ENCODE measurements at places on chromosomes 13 and 19. TPM values are rescaled to one million over a fixed set of nuclear protein-coding genes. Genes with fewer than 3 reads are reported as not detected.
A peak's percentile ranks its signal among the peaks of the same experiment; 100 is the strongest.

Gene UBE2L5
- not detected for total RNA-seq

Gene DMKN
- total RNA-seq: 7.5 TPM

Gene ADPRHL1
- 1.4 TPM for total RNA-seq

Gene CERS1
- not detected for total RNA-seq

Gene SIGLEC6
- total RNA-seq: not detected

Gene CLN5
- total RNA-seq: 14.0 TPM

Gene ZNF135
- 1.9 TPM for total RNA-seq

Gene TMPRSS9
- not detected for total RNA-seq

Gene CYP4F2
- total RNA-seq: 0.19 TPM

Gene ALOX5AP
- total RNA-seq: 72.3 TPM

DNA sequence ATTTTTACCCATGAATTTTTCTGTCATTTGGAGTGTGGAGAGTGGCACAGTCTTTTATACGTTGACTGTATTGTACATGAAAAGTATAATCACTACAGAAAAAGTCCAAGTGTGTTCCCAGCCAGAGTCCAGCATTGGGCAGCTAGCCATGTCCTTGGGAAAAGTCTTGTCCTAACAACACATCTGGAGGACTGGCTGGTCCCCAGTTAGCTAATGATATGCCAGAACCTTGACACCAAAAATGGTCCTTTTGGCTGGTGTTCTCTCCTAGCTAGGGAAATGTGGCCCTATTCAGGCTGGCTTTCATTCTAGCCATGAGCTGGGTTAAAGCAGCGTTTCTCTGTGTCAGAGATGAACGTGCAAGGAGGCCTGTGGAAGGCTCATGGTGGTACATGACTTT is 98.9 kb downstream of the ESD start:
- H3K4me1 ChIP-seq: no peaks in the 10 kb centered on the region
- no peak overlapping the region for H3K27ac ChIP-seq
- no peak overlapping the region for H3K4me3 ChIP-seq

DNA sequence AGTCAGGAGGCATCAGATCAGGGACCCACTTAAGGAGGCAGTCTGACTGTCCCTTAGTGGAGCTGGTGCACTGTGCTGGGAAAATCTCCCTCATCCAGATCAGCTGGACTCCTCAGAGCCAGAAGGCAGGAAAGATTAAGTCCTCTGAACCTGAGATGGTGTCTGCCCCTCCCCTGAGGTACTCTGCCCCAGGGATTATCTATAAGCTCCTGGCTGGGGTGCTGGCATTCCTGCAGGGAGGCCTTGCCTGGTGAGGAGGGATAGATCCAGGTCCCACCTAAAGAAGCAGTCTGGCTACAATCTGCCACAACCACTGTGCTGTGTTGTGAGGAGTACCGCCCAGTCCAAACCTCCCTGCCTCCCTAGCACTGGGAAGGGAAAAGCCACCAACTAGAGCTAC is 81.2 kb downstream of the NHLRC3 start:
- no peak for DNase-seq
- no peak overlapping the region for H3K4me3 ChIP-seq
- H3K36me3 ChIP-seq: peaks cover 9% of the 10 kb centered on the region
- H3K27ac ChIP-seq: no peak overlapping the region
- peaks cover 34% of the 10 kb centered on the region for H3K27me3 ChIP-seq
- H3K4me1 ChIP-seq: peaks cover 7% of the 10 kb centered on the region

DNA sequence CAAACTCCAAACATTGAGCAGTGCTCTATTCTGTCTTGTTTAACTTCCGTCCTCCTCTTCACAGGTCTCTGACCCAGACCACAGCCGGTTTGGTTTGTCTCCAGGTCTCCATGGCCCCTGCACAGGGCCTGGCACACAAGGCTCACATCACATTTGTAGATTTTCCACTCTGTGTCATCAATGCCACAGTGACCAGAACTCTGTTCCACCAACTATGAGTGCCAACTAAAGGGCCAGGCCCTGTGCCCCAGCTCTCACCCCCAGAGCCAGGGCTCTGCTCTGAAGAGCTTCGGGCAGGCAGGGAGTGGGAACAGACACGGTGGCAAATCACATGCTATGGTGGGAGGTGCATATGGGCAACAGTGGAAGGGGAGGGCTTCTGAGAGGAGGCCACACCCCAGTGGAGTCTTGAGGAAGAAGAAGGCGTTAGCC is 16.0 kb downstream of the SMG9 start:
- peaks cover 13% of the 10 kb centered on the region for H3K36me3 ChIP-seq
- peaks cover 5% of the 10 kb centered on the region for H3K4me1 ChIP-seq
- no peak for DNase-seq
- H3K4me3 ChIP-seq: no peak overlapping the region
- peak overlapping the region; percentile 21 for H3K27ac ChIP-seq

DNA sequence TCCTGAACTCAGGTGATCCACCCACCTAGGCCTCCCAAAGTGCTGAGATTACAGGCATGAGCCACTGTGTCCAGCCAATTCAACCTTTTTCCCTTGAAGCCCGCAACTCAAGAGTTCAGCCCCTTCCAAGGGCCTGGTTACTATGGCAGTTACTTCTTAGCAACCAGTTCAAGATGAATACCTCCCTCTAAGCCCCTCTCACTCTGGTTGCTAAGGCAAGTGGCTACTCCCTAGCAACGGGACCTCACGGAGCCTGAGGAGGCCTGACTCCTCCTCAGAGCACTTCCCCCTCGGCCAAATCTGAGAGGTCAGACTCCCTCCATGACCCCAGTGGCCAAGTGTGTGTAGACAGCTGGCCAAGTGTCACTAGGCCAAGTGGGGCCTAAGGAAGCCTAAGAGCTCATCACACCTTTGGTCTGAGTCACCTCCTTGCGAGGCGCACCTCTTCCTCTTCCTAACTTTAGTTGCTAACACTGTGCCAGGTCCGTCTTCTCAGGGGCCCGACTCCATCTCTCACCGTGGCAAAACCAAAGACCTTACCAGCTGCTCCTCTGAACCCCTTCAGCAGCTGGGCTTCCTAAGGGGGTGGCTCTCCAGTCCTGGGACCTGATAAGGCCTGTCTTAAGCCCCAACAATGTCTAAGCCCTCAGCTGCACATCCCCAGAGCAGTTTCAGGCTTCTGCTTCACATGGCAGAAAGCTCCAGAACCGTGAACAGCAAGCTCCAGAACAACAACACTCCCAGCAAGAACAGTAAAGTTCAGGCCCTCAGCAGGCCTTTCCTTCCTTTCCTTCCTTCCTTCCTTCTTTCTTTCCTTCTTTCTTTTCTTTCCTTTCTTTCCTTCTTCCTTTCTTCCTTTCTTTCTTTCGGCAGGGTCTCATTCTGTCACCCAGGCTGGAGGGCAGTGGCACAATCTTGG is 9.6 kb downstream of the CD37 start:
- no peak for DNase-seq
- no peak overlapping the region for H3K27ac ChIP-seq
- no peak overlapping the region for H3K4me3 ChIP-seq

DNA sequence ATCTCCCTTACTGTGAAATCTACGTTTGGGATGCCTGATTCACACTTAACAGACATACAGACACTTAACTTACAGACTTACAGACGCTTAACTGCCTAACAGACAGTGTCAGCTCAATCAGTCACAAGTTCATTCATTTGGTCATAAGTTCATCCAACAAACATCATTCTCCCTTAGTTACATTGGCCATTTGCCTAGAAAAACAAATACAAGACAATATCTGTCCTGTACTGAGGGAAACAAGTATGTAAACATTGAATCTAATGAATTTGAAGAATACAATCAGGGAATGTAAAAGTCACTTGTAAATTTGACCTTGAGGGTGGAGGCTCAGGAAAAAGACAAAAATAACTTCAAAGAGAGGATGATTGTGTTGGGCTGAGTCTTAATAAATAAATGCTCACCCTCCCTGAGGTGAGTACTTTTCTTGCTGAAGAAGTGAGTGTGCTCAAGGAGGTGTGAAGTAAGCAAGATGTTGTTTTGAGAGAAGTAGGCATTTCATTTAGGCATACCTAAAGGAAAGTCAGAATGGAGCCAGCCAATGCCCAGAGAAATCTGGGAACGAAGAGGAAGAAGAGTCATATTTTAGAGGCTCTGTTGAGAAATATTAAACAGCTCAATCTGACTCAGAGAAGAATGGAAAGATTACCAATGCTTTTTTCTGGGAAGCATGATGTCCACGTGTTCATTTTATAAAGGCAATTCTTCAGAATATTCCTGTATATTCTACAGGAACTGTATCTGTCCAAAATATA is 958.4 kb upstream of the SLC10A2 start:
- H3K36me3 ChIP-seq: no peaks in the 10 kb centered on the region
- no peak overlapping the region for H3K27ac ChIP-seq
- DNase-seq: no peak
- no peaks in the 10 kb centered on the region for H3K4me1 ChIP-seq
- no peaks in the 10 kb centered on the region for H3K27me3 ChIP-seq

DNA sequence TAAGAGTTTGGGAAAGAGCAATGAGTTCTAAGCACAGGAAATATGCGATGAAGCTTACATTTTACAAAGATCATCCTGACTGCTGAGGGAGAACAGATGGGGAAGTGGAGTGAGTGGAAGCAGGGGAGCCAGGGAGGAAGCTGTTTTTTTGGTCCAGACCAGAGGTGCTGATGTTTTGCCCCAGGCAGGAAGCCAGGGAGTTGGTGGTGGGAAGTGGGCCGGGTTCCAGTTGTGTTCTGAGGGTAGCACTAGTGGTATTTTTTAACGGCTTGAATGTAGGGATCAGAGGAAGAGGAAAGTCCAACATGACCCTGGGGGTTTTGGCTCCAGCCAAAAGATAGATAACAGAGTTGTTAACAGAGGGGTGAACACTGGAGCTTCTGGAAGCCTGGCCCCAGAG is 20.7 kb upstream of the OLFM4 start:
- DNase-seq: no peak
- no peaks in the 10 kb centered on the region for H3K36me3 ChIP-seq
- no peak overlapping the region for H3K27ac ChIP-seq
- no peak overlapping the region for H3K4me3 ChIP-seq
- H3K27me3 ChIP-seq: peaks cover 9% of the 10 kb centered on the region
- H3K4me1 ChIP-seq: no peaks in the 10 kb centered on the region

GRCh38 chr13:108993346-108993745 is 363.9 kb downstream of the MYO16 start:
- H3K4me3 ChIP-seq: no peak overlapping the region
- no peak overlapping the region for H3K27ac ChIP-seq
- no peaks in the 10 kb centered on the region for H3K4me1 ChIP-seq

GRCh38 chr19:34184880-34185491 is 12.7 kb downstream of the LSM14A start:
- H3K27ac ChIP-seq: peak overlapping the region; percentile 71
- peak overlapping the region; percentile 72 for H3K4me3 ChIP-seq
- H3K4me1 ChIP-seq: peaks cover 84% of the 10 kb centered on the region
- H3K27me3 ChIP-seq: no peaks in the 10 kb centered on the region
- peaks cover 7% of the 10 kb centered on the region for H3K36me3 ChIP-seq
- DNase-seq: no peak

DNA sequence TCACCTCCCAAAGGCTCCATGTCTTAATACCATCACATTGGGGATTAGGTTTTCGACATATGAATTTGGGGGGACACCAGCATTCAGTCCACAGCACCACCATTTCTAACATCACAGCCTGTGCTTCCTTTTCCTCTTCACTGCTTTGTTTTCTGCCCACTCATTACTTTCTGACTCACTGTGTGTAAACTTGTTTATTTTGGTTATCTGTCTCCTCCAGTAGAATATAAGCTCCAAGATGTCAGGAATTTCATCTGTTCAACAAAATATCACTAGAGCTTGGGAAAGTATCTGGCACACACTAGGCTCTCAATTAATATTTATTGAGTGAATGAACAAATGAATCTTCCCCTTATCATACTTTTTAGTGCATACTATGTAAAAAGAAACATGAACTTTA is 152.0 kb downstream of the NUFIP1 start:
- H3K4me3 ChIP-seq: no peak overlapping the region
- peaks cover 29% of the 10 kb centered on the region for H3K27me3 ChIP-seq
- peaks cover 5% of the 10 kb centered on the region for H3K4me1 ChIP-seq
- no peak overlapping the region for H3K27ac ChIP-seq
- H3K36me3 ChIP-seq: no peaks in the 10 kb centered on the region

- no peak for DNase-seq
- H3K4me3 ChIP-seq: peak overlapping the region; percentile 53
- peaks cover 23% of the 10 kb centered on the region for H3K4me1 ChIP-seq
- H3K27me3 ChIP-seq: peaks cover 27% of the 10 kb centered on the region
- H3K36me3 ChIP-seq: peaks cover 36% of the 10 kb centered on the region
Observed at GRCh38 chr19:36421749-36422481, 3.5 kb upstream of the ZFP82 start.

DNA sequence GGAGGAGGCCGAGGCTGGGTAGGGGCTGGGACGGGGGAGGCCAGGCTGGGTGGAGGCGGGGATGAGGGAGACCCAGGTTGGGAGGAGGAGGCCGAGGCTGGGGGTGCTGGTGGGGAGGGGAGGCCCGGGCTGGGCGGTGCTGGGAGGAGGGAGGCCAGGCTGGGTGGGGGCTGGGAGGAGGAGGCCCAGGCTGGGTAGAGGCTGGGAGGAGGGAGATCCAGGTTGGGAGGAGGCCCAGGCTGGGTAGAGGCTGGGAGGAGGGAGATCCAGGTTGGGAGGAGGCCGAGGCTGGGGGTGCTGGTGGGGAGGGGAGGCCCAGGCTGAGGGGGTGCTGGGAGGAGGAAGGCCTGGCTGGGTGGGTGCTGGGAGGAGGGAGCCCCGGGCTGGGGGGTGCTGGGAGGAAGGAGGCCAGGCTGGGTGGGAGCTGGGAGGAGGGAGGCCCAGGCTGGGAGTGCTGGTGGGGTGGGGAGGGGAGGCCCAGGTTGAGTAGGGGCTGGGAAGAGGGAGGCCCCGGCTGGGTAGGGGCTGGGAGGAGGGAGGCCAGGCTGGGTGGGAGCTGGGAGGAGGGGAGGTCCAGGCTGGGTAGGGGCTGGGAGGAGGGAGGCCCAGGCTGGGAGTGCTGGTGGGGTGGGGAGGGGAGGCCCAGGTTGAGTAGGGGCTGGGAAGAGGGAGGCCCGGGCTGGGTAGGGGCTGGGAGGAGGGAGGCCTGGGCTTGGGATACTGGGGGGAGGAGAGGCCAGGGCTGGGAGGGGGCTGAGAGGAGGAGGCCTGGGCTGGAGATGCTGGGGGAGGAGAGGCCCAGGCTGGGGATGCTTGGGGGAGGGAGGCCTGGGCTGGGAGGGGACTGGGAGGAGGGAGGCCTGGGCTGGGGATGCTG is 10.7 kb downstream of the TPGS1 start:
- H3K4me1 ChIP-seq: peaks cover 5% of the 10 kb centered on the region
- H3K36me3 ChIP-seq: no peaks in the 10 kb centered on the region
- no peak for DNase-seq

- DNase-seq: no peak
- peaks cover 28% of the 10 kb centered on the region for H3K27me3 ChIP-seq
- H3K27ac ChIP-seq: no peak overlapping the region
- H3K4me3 ChIP-seq: no peak overlapping the region
- peaks cover 13% of the 10 kb centered on the region for H3K4me1 ChIP-seq
Observed at GRCh38 chr19:5430237-5430636, 25.0 kb upstream of the ZNRF4 start.

DNA sequence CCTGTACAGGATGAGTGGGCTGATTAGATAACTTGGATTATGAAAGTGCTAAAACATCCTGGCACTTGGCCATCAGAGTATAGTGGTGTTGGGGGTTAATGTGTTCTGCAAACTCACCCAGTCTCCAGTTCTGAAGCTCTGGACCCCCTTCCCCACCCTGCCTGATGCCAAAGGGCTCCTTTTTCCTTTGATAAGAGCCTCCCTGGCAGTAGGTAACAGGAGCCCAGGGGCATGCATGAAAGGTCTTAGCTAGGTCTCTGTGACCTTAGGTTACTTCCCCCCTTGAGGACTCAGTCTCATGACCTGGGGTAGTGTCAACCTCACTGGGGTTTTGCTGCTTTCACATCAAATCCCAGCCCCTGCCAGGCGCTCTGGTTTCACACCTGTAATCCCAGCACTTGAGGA is 2.5 kb downstream of the RPS28 start:
- no peaks in the 10 kb centered on the region for H3K27me3 ChIP-seq
- H3K4me1 ChIP-seq: peaks cover 26% of the 10 kb centered on the region
- DNase-seq: no peak
- H3K27ac ChIP-seq: no peak overlapping the region
- H3K4me3 ChIP-seq: peak overlapping the region; percentile 98

Measured in activated T-cell treated with anti-CD3 and anti-CD28 coated beads, Interleukin-2, amount 50 U/mL, for 72 hours (primary cell).